HAP-1 (cell line): ENCODE measurements at places on chromosomes 7 and 10.

- no peak for DNase-seq
Observed at GRCh38 chr10:125419831-125420230, 259.5 kb upstream of the CTBP2 start.

DNA sequence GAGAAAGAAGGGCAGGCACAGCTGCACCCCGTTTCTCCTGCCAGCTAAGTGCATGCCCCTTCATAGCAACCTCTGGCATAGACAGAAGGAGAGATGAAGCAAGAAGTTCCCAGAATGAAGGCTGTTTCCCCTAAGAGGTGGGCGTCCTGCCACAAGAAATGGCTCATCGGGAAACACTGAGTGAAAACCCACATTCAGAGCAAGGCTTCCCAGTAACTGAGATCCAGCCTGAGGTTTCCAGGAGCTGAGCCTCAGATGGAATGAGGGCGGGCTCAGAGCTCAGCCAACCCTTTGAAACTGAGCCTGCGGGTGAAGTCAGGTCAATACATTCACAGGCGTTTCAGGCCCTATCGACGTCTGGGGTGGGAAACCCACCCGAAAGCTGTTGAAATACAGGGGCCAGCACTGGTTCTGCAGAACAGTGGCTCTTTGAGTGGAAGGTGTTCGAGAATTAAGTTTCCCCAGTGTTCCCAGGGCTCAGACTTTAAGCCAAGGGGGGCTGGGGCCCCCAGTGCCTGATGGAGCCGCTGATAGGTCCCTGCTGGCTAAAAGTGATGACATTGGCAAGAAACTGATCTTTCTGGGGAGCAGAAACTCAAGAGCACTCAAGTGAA lies 510.2 kb downstream of the RPS24 start:
- no peak for DNase-seq

- DNase-seq, result no peak
Observed at GRCh38 chr10:24303522-24304310, 94.8 kb downstream of the KIAA1217 start.

DNA sequence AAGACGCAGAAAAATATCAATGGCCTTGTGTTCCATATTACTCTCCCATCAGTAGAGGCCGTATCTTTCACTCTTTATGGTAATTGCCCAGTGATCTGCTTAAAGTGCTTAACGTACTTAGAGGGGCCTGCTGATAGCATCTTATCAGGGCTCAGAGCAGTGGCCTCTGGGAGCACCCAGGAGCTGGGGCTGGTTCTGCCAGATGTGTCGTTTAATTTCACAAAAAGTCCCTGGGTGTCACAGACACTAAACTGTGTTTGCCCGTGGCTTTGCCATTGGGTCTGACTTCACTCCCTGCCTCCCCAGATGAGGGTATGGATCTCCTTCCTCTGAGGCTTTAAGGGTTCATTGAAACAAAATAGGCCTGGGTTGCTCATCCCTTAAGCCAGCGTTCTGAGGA lies 435.3 kb downstream of the GATA3 start:
- no peak for DNase-seq

- DNase-seq, result no peak
Observed at GRCh38 chr7:100674411-100675104, 1.0 kb downstream of the GNB2 start.

DNA sequence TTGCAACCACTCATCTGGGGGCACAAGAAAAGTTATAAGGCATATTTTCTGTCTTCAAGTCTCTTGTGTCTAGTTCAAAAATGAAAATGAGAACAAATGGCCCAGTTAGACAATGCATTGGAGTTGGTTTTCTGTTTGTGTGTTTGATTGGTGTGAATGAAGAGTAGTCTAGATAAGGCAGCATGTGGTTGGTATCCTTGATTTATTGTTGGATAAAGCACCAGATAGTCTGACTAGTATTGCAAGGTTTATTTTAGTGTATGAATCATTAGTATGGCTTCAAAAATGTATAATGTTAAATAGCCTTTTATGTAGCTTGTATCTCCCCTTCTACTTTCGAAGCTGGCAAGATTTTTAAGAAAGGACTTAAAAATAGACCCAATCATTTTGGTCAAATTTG lies 237.3 kb downstream of the CDK14 start:
- no peak for DNase-seq

DNA sequence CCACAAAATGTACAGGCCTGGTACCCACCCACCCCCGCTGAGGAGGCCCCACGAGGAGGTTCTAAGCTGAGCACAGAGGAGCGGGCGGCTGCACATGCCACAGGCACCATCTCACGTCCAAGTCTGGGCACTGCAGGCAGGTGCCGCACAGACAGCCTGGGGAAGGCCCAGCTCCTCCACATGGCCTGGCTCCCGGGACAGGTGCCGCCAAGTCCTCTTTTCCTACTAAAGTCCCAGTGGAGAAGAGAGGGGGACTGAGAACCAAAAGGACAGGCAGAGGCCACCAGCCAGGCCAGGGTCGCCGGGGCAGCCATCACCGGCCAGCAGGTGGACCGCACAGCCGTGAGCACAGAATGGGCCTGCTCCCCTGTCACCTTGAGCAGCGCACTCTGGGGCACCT lies 91.1 kb downstream of the MAD1L1 start:
- no peak for DNase-seq

GRCh38 chr7:120272261-120272660 lies 714 bp upstream of the KCND2 start:
- DNase-seq, result peak; percentile 54
